ENCODE measurements at places on chromosomes 2 and 18. TPM values are rescaled to one million over a fixed set of nuclear protein-coding genes. Genes with fewer than 3 reads are reported as not detected.

- no peak for DNase-seq
These were observed 51.3 kb upstream of the ODC1 start for GRCh38 chr2:10499275-10499907.

GRCh38 chr2:182186132-182186735 lies 200.6 kb downstream of the PPP1R1C start:
- DNase-seq: peak; percentile 38

GRCh38 chr2:32189011-32189410 lies 23.3 kb downstream of the SLC30A6 start:
- no peak for DNase-seq

Gene VWA3B
- polyA plus RNA-seq: 0.80 TPM

DNA sequence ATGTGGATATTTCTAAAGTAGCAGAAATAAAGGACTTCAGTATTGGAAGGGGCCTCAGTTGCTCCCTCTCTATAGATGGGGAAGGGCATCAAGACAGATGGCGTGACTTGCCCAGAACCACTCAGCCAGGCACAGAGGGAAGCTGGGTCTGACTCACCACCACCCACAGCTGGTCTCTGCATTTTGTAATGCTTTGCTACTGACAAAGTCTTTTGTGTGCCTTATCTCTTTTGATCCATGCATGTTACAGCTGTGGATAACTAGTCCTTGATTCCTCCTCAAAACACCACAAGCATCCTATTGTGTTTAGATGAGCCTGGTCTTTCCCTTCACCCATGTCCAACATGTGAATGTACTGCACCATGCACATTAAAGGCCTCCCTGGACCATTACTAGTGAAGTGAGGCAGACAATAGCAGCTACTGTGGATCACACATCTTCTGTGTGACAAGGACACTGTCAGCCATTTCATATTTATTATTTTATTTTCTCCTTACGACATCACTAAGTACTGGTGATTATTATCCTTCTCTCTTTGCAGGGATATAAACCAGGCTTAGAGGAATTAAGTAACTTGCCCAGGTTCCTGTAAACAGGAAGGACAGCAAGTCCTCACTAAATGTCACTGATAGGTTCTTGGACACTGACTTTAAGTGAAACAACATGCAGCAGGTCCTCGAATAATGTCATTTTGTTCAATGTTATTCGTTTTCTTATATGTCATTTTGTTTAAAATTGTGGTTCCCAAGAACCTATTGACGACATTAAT lies 29.6 kb upstream of the IL37 start:
- DNase-seq: no peak

DNA sequence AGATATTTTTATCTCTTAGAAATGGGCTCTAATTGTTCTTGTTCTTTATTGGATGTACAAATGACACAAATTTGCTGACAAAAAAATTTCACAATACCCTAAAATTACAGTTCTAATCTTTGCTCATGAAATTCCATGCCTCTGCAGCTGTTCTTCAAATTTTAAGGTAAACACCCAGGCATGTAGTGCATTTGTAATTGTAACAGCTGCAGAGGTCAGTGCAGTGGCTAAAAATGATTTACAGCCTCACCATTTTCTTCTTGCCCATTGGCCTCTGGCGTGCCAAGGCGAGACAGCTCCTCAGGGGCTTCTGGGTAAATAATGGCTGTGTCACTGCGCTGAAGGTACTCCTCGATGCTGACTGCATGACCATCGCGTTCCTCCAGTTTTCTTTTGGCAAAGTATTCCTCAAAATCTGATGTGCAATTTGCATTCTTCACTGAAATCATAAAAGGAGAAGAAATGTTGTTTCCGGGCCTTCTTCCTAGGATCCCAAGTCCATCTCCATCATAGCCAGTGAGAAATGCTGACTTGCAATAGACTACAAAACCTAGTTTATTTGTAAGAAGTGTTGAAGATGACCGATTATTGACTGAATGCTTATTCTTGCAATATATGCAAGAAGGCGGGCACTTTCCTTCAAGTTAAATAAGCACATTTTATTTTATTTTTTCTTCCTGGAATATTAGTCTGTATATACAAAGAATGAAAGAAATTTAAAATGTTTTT lies 115.2 kb downstream of the ZEB2 start:
- DNase-seq: no peak

Gene SERPINB4
- not detected for polyA plus RNA-seq

GRCh38 chr2:1598800-1599199 lies 145.5 kb downstream of the PXDN start:
- DNase-seq: no peak

DNA sequence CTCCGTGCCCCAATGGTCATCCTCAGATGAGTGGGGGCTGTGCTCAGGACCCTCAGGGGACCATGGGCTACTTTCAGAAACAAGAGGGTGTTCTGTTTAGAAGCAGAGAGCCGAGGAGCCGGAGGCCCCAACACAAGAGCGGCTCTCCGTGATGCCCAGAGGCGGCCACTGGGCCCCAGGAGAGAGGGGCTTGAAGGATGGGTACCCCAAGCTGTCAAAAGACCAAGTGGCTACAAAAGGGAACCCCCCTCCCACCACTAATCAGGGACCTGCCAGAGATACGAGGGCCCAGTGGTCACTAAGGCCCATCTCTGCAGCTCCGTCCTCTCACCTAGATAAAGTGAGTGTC lies 93.6 kb downstream of the HDAC4 start:
- no peak for DNase-seq

DNA sequence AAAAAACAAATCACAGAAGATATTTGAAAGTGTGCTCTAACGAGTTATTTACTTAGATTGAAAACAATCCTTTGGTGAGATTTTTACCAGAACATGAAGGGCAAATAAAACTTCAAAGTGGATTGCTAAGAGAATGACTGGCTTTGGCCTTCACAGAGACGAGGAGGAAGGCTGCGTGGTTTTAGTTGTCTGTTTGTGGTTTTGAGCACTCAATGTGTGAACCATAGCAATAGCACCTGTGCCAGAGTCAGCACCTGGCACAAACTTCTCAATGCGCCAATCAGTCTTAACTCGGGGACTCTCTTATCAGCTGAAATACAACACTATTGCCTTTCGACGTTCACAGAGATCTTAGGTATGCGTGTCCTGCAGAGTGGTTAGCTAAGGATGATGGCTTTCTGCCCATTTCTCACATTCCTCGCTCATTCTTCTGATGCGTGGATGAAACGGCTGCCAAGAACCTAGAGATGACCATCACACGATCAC lies 70.0 kb downstream of the MBP start:
- DNase-seq: no peak

DNA sequence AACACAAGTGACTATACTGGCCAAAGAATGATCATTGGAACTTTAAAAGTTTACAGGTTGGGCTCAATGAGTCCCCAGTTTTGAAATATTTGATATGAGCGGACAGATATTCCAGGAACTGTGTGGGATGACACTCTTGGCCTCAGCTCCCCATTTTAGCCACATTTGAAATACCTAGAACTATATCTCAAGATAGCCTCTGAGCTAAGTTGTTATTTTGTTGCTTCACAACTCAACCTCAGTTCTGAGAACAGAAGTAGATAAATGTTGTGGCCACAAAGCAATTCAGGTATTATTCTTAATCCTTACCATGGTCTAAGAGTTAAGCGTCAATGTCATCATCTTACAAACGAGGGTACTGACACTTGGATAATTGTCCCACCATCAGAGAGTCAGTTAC lies 172.2 kb upstream of the SETBP1 start:
- no peak for DNase-seq

DNA sequence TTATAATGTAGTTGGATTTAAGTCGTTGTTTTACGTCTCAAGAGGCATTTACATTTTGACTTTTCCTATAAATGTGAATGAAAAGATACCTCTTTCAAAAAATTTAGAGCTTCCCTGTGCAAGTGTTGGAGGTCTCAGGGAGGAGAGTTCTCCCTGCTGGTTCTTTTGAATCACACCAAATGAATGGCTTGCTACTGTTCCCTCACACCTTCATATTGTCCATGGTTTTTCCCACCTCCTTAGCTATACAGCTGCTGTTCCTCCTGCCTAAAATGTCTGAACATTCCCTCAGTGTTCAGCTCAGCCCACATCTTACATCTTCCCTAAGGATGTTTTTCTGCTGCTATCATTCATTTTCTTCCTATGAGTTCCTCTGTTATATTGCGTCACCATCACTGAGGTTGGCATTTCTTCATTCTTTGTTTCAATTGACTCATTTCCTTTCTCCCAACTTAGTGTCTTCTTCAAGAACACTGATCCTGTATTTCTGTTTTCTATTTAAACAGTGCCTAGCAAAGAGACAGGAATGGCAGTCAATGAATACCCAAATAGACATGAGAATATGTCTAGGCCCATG lies 46.0 kb downstream of the COX7A2L start:
- no peak for DNase-seq

DNA sequence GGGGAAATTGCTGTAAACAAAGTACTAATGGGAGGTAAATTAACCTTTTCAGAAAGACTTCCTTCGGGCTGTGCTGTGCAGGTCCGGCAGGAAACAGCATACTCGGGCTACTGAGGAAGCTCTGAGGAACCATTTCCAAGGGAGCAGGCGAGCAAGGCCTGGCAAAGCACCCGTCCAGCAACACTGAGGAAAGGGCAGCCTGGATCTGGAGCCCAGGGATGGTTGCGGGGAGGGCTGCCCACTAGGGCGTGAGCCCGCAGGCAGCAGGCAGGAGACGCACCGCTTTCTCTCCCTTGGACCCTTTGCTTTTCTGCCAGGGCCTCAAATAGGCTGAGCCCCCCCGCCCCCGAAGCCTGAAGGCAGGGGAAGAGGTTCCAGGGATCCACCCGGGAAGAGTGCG lies 89.5 kb downstream of the SOX11 start:
- DNase-seq: no peak

DNA sequence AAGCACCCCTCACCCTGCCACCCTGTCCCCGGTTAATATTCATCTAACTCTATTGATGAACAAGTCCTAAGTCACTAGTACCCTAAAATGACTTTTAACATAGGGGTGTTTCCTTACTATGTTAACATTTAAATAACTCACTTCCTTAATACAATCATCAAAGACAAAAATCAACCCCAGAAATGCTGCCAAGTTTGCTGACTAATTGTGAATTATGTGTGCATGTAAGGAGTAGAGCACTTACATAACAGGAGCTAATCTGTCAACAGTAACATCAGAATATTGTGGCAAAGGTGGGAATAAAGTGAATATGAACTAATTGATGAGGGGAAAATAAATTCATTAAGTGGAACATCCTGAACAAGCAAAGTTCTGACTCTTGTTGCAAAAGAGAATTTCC lies 81.4 kb upstream of the ERBB4 start:
- DNase-seq: no peak

Gene FBXO15
- polyA plus RNA-seq: 6.5 TPM

DNA sequence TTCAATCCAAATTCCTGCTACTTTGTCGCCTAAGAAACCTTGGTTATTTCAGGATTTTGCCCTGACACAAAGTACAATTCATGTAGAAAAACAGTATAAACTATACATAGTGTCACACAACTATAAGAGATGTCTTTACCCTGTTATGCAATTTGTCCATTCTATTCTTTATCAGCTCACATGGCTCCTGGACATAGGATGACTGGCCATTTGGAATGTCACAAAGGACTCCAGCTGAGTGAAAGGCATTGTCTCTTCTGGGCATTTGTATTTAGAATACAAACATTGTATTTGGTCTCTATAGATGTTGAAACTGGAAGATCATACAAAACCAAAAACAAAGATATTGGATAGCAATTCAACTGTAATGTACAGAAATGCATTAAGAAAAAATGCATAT lies 944.6 kb upstream of the LRRTM1 start:
- DNase-seq: no peak

Gene RFX8
- 0.98 TPM for polyA plus RNA-seq

GRCh38 chr2:224363281-224363680 lies 38.6 kb downstream of the FAM124B start:
- DNase-seq: no peak

- DNase-seq: no peak
These were observed 4.7 kb upstream of the ADNP2 start for GRCh38 chr18:80104364-80104779.
